ENCODE measurements at places on chromosomes 6 and 20.

DNA sequence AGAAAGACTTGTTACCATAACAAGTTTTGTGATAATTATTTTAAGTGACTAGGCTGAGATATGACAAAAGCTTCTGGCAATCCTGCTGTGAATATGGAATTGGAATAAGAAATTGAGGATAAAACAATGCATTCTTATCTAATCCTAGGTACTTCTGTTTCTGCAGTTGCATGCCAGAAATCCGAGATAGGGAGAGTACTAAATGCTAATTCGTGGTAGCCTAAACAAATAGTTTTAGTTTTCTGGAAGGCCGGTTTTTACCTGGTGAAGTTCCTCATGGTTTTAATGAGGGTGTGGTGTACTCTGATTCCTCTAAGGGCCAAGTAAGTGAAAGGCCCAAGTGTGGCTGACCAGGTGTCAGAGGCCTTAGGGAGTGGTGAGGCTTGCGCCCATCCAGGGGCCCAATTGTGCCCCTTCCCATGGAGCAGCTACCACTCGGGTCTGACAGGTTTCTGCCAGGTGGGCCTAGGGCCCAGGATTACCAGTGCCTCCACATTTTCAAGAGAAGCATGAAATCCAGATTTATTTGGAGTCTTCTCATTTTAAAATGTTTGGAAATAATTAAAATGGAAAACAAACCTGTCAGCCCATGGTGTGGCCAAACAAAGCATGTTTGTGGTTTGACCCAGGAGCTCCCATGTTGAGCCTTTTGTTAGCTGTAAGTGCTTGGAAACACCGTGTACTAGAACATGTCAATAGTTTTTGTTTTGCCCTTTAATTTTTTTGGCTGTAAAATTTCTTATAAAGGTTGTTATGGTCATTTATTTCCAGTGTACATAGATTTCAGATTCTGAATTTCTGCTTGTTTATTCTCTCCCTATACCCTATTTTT lies 6.6 kb downstream of the PLCB4 start:
- no peak for DNase-seq

GRCh38 chr20:51391926-51392325 lies 150.6 kb downstream of the NFATC2 start:
- DNase-seq, result no peak

GRCh38 chr6:42113936-42114636 lies 28.3 kb downstream of the C6orf132 start:
- DNase-seq, result no peak

GRCh38 chr20:62787866-62788265 lies 8.4 kb upstream of the MRGBP start:
- no peak for DNase-seq

- DNase-seq, result no peak
These were observed 66.3 kb downstream of the YTHDF1 start for GRCh38 chr20:63149531-63150192.

- no peak for DNase-seq
These were observed 149.0 kb upstream of the FUT9 start for GRCh38 chr6:95866732-95867131.

Data from stimulated activated CD4-positive, alpha-beta T cell treated with anti-CD3 and anti-CD28 coated beads, Interleukin-1b, Interleukin-23, amount 100 ng/mL, for 4 hours (primary cell).